ENCODE measurements at places on chromosomes 4 and X.

- no peak for DNase-seq
Measured at GRCh38 chr4:165210566-165210965, 3.2 kb downstream of the KLHL2 start.

DNA sequence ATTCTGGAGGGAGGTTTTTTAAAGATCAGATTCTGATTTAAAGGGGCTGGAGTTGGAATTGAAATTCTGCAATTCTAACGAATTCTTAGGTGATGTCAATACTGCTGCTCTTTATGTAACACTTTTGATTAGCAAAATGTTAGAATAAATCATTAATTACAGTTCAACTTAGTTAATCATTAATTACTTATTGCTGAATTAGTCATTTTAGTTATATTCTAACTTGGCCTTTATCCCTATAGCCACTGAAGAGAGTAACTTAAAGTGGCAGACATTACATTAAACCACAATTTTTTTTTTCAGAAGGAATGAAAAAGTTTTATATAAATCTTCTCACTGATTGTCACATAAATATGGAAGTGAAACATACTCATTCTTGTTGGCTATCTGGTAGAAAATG lies 206.6 kb upstream of the ITM2A start:
- no peak for DNase-seq

DNA sequence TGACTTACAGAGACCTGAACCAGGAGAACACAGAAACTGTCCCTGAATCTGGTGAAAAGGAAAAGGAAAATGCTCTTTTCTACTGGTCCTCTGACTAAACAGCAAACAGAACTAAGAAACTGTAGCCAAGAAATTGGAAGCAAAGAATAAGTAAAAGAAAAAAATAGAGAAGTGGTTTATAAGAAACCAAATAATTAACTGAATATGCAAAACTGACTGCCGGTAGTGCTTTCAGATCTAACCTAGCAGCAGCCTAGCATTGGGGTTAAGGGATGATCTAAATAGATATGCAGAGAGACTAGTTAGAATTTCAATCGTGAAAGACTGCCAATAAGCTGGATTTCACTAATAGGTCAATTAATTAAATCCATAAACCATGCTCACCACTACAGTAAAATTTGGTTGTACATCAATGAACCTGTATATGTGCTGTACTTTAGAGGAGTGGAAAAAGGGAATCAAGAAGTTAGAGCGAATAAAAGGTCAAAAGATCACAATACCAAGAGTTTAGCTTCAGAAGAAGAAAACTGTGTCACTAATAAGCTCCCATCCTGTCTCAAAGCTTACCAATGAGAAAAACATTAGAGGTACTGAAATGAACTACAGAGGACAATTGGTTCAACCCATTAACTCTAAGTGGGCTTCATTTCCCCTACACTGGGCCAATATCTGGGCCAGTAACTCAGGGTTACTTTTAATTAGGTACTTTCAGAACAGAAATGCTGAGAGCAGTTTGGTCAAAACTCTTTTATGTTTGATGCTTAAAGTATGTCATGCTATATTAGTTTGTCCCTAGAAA lies 53.6 kb downstream of the KLHL13 start:
- no peak for DNase-seq

- DNase-seq: no peak
Measured at GRCh38 chrX:23578079-23578478, 89.2 kb upstream of the PRDX4 start.

DNA sequence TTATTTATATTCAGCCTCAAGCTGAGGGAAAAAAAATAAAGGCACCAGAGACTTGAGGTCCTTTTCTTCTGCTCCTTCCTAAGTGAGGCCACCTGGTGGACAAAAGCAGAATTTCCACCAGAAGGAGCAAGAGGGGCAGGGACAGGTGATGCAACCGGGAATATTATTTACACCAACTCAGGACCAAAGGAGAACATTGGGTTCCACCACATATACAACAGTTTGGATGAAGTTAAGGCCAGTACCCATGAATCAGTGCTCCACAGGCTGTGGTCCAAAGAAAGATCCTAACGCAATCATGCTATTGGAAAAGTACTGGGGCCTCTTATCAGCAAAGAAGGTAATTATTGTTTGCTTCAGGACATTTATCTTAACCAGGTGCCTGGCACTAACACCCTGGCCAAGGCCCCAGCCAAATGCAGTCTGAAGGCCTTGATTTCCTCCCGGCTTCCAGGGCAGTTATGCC lies 57.4 kb downstream of the TSC22D3 start:
- DNase-seq: peak; percentile 54

- no peak for DNase-seq
Measured at GRCh38 chr4:40550948-40551462, 78.7 kb downstream of the RBM47 start.

DNA sequence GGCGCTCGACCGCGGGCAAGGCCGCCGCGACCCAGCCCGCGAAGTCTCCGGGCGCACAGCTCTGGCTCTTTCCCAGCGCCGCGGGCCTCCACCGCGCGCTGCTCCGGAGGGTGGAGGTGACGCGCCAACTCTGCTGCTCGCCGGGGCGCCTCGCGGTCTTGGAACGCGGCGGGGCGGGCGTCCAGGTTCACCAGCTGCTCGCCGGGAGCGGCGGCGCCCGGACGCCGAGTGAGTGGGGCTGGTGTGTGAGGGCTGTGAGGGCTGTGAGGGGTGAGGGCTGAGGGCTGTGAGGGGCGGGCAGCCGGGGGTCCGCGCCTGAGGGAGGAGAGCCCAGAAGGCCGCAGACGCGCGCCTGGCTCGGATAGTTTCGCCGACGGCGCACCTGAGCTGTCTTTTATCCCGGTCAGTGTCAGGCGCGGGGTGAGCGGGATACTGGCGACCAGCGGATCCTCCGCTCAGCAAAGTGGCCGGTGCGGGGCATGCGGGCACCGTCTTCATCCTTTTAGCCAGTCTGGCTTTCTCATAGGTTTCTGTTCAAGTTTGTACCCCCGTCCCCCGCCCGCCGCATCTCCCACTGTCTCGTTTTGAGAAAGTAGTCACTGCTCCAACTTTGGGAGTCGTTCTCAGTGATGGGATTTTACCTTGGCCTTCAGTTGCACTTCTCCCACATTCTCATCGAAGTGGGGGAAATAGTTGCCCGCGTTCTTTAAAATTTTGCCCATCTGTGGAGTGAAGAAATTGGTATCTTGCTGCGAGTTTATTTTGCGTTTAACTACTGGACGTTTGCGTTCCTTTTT lies 586 bp downstream of the HERC5 start:
- peak; percentile 40 for DNase-seq

- no peak for DNase-seq
Measured at GRCh38 chr4:4501679-4502078, 40.2 kb downstream of the STX18 start.

- no peak for DNase-seq
Measured at GRCh38 chr4:118784776-118785175, 51.1 kb downstream of the SEC24D start.

- no peak for DNase-seq
Measured at GRCh38 chrX:41514179-41514578, 67.0 kb downstream of the NYX start.

DNA sequence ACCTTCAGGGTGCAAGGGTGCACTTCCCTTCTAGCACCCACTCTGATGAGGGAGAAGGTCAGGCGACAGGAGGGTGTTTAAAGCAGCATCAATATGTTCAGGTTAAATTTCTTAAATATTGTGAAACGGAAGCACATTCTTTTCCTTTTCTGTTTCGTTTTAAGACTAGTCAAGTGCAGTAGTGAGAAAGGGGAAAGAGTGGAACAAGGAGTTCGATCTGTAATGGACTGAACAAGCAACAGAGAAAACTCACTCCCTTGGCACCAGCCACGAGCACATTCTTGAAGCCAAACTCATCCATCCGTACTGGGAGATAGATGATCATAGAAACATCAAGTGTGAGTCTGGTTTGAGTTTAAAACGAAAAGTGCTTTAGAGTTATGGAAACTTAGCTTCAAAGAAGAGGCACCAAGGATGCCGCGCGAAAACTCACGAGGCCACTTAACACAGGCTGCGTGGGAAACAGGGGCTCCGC lies 815 bp downstream of the FAM53A start:
- no peak for DNase-seq

DNA sequence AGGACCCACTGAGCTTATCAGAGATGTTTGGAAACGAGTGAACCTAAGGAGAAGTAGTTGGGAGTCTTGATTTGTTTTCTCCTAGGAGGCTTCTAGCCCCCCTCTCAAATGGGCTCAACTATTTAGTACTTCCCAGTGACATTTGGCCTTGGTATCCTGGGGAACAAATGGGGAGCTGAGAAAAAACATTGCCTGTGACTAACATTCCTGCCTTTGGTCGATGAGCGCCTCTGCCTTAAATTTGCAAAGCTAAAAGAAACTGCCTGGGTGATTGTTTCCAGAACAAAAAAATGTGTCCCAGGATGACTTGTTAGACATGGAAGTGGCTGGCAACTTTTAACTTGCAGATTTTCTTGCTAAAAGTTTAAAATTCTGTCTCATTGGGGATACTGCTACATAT lies 58.8 kb upstream of the IGFBP7 start:
- DNase-seq: no peak

DNA sequence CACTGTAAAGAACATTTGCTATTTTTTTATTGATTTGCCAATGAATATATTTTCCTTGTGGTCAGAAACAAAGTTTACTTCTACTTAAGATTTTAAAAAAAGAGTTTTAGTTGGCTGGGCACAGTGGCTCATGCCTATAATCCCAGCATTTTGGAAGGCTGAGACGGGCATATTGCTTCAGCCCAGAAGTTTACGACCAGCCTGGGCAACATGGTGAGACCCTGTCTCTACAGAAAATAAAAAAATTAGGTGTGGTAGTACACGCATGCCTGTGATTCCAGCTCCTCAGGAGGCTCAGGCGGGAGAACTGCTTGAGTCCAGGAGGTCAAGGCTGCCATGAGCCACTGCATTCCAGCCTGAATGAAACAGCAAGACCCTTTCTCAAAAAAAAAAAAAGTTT lies 36.8 kb downstream of the LRP2BP start:
- peak; percentile 2 for DNase-seq

DNA sequence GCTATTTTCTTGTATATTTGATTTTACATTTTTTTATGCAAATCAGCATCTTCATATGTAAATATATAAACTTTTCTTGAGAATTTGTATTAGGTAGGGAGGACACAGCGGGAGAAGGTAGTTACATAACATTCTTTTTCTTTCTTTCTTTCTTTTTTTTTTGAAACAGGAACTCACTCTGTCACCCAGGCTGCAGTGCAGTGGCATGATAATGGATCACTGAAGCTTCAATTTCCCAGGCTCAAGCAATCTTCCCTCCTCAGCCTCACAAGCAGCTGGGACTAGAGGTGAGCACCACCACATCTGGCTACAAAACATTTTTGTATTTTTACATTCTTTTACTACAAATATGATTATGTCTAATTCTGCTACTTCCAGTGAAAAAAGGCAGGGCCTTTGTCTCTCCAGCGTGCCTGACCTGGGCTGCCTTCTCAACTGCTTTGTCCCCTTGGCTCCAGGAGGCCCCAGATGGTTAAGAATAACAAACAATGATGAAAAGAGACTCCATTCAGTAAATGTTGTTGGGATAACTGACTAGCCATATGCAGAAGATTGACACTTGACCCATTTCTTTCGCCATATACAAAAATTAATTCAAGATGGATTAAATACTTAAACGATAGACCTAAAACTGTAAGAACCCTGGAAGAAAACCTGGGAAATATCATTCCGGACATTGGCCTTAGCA lies 46.5 kb upstream of the FAT4 start:
- DNase-seq: no peak

- no peak for DNase-seq
Measured at GRCh38 chr4:150949943-150950342, 65.1 kb downstream of the LRBA start.

DNA sequence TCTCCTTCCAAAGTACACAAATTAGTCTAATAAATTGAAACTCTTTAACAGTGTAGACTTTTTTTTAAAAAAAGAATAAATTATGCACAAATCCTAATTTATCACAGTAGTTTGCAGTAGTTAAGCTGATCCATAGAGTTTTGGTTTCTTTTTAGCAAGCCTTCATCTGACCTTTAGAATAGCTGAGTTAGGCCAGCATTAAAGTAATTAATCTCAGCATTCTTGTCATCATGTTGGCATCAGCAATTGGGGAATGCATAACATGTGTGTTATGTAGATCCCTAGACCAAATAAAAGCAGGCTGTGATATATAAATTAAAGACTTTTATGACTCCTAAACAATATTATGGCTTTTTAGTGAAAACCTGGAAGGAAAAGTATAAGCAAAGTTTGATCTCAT lies 426.5 kb upstream of the PABPC4L start:
- no peak for DNase-seq

DNA sequence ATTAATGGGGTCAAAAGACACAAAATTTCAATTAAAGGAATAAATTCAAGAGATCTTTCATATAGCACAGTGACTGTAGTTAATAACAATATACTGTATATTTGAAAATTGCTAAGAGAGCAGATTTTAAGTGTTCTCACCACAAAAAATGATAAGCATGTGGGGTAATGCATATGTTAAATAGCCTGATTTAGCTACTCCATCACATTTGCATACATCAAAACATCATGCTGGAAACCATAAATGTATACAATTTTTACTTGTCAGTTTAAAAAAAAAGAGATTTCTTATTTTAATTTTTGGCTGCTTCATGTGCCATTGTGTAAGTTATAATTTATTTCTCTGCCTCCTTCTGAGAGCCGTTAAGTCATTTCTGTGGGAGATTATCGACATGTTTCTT lies 65.9 kb downstream of the FAM184B start:
- DNase-seq: no peak

GRCh38 chr4:77446601-77447000 lies 159.0 kb upstream of the CXCL13 start:
- DNase-seq: no peak

DNA sequence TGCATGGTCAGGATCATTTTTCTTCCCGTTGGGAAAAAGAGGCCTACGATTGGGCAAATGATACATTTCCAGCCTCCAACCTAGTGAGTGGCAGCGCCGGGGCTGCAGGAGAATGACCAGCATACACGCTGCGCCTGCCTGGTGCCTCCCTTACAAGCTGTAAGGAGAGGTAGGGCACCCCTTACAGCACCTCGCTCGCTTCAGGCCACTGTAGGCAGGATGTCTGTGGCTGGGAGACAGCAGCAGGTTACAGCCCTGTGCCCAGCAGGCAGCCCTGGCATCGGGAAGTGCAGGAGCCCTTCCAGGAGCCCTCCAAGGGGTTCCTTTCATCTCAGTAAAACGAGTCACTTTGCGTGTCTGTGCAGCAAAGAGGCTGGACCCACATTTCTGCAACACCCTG lies 88.4 kb downstream of the EVC start:
- no peak for DNase-seq

DNA sequence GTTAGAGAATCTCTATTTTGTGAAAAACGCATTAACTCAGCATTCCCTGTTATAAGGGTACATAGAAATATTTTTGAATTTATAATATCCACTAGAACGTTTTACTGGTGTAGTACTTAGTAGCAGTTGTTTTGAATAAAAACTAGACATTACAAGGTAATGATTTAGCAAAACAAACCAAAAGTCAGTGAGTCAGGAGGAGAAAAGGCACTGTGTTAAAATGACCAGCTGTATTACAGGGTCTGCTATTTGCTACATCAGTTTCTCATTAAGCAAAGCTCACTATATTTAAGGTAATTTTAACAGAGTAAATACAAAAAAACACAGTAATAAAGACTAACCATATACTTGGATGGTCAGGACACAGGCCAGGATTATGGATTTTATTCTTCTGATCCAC lies 152.8 kb downstream of the RASL11B start:
- no peak for DNase-seq

All from neuronal stem cell (in vitro differentiated cells).